A549 treated with CORT108297 at 1 μM for 4 hours (cell line): ENCODE measurements at places on chromosomes 3 and 15. TPM values are rescaled to one million over a fixed set of nuclear protein-coding genes. Genes with fewer than 3 reads are reported as not detected.

Gene CYB561D2
- 14.7 to 22.9 TPM (median 22.3 TPM) in 5 replicates for total RNA-seq

Gene NBEAL2
- total RNA-seq, result 42.2 to 72.6 TPM (median 61.1 TPM) in 5 replicates

Gene LMCD1
- total RNA-seq, result 71.6 to 80.1 TPM (median 76.8 TPM) in 5 replicates

Gene FAM174B
- 6.5 to 7.9 TPM (median 7.6 TPM) in 5 replicates for total RNA-seq

Gene C3orf85
- not detected in 5 replicates for total RNA-seq

Gene CDC25A
- 8.2 to 10.5 TPM (median 9.5 TPM) in 5 replicates for total RNA-seq

Gene GOLGA6L9
- 2.0 to 3.2 TPM (median 2.5 TPM) in 5 replicates for total RNA-seq

Gene WHAMM
- total RNA-seq, result 5.7 to 7.1 TPM (median 6.9 TPM) in 5 replicates

Gene XCR1
- total RNA-seq, result not detected in 5 replicates

Gene P3H2
- 28.4 to 46.4 TPM (median 35.6 TPM) in 5 replicates for total RNA-seq
